Osteoblast (primary cell): ENCODE measurements at places on chromosomes 7 and 10. TPM values are rescaled to one million over a fixed set of nuclear protein-coding genes. Genes with fewer than 3 reads are reported as not detected.
A peak's percentile ranks its signal among the peaks of the same experiment; 100 is the strongest.

DNA sequence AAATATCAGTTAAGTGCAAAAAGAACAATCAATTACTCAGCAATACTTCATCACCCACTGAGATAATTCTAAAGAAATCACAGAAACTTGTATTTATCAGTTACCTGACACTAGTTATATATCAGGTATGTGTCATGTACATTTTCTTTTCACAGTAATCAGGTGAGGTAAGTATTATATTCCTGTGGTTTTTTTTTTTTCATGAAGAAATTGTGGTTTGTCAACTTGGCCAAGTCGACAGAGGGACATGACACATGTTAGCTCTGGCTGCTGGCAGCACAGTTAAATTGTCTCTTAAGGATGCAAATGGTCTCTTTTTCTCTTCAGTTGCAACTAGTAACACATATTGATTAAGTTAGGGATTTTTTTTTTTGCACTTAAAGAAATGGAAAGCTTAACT is 13.7 kb upstream of the GPR141 start:
- no peak for DNase-seq

Gene NOS3
- total RNA-seq: not detected in 2 replicates

GRCh38 chr7:82164813-82165212 is 278.8 kb downstream of the CACNA2D1 start:
- DNase-seq: peak; percentile 49

Gene ARHGEF5
- 4.7 and 8.5 TPM in 2 replicates for total RNA-seq

DNA sequence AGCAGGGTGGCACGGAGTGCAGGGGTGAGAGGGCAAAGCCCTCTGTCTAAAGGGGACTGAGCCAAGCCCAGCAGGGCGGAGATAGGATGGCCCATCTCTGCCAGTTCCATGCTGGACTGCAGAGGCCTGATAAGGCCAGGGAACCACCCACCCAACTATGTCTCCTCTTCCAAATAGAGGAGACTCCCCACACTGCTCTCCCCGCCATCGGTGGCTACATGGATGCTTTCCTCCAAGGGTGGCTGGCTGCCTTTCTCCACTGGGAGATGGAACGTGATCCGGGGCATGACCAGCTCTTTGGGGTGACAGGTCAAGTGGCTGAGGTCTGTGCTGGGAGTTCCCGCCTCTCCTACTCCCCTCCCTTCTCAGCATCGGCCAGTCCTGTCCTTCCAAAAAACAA is 58.1 kb upstream of the MXI1 start:
- no peak for DNase-seq

- no peak for DNase-seq
Measured at GRCh38 chr7:41085244-41085643, 617.6 kb downstream of the INHBA start.

DNA sequence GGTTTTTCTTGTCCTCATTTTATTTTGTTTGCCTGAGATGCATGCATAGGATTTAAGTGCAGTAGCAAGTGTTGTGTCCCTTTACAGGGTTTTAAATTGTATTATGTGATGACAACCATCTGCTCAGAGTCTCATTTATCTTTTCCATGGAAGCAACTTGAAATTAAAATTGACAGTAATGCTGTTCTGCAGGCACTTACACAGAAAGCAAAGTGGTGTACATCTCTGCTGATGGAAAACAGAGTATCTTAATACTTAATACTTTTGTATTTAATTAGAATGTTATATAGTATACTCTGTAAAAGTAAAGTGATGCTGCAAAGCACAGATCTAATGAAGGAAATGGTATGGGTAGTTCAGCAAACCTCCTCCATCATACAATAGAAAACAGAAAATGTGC is 482.9 kb downstream of the POM121L12 start:
- DNase-seq: no peak

- DNase-seq: no peak
Measured at GRCh38 chr7:91553410-91553895, 289.2 kb downstream of the FZD1 start.

DNA sequence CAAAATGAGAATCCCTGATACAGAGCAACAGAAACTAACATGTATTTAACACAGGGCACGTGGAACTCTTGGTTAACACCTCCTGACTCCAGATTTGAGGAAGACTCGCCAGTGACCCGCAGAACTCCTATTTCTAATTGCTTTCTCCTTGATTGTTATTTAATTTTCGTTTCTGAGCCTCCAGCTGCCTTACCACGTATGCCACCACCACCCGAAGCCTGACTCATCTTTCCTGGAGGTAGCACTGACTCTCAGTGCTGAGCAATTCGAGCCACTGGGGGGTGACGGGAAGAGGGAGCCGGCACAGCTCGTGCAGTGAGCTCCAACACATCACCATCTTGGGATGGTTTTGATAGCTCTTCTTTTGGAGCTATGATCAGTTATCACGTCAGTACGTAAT is 273.9 kb upstream of the MGMT start:
- no peak for DNase-seq

DNA sequence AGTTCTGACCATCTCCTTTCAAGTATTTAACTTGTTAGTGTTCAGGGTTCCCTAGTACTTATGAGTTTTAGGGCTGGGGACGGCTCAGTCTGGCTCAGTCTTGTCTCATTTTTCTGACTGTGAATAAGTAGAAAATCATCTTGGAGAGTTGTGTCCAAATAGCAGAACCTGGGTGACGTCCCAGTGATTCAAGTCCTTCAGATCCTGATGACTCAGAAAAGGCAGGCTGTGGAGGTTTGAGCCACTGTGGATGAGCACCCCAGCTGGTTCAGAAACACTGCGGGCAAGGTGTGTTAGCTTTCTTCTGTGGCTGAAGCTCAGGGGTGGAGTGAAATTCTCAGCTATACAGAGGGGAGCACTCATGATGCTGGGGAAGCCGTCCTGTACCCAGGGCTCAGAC is 154.4 kb upstream of the NPY start:
- DNase-seq: no peak

Gene ASZ1
- total RNA-seq: not detected in 2 replicates

DNA sequence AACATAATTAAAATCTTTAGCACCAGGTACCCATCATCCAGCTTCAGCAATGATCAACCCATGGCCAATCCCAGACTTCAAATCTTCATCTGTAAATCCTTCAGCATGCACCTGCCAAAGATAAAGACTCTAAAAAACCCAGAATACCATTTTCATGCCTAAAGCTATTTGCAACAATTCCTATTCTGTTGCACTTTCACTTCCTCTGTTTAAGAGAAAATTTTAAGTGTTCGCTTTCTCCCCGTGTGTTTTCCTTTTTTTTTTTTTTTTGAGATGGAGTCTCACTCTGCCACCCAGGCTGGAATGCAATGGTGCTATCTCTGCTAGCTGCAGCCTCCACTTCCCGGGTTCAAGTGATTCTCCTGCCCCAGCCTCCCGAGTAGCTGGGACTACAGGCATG is 31.8 kb upstream of the HTR5A start:
- DNase-seq: no peak

DNA sequence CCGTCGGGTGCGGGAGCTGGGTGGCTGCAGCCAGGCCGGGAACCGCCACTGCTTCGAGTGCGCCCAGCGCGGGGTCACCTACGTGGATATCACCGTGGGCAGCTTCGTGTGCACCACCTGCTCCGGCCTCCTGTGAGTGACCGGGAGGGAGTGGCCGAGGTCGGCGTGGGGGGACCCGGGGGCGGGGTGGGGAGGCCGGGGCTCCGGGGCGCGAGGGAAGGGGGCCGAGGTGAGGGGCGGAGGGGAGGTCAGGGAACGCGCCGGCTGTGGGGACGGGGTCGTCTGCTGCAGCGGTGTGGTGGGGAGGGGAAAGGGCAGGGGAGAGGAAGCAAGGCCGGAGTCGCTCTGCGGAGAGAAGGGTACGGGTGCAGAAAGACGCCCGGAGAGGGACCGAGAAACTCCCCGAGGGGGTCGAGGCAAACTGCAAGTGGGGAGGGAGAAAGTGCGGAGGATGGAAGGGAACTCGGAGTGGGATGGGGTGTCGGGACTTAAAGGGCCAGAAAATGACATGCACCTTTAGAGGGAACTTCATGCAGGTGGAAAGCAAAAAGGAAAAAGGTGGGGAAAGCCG is 518 bp downstream of the AGFG2 start:
- DNase-seq: peak; percentile 78

GRCh38 chr10:63935705-63936104 is 414.5 kb downstream of the REEP3 start:
- DNase-seq: no peak

DNA sequence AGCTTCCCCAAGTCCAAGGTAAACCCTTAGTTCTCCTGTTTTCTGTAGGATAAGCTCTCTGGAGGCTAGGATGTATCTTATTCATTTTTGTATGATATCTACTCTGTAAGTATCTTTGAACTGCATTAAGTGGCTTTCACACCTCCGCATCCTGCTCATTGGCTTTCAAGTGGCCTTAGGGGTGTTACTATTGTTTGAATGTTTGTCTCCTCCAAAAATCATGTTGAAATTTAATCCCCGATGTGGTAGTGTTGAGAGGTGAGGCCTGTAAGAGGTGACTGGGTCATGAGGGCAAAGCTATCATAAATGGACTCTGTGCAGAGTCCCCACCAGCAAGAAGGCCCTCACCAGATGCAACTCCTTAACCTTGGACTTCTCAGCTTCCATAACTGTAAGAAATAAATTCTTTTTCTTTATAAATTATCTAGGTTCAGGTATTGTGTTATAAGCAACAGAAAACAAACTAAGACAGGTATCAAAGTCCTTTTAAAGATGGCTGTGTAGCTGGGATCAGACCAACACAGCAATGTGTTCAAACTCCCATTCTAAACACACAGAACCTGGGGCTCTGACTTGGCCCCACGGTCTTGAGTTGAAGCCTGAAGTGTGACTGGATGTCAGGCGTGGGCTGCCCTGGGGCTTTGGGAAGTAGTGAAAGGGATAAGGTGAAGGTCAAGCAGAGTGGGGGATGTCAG is 25.9 kb downstream of the TBXAS1 start:
- no peak for DNase-seq

DNA sequence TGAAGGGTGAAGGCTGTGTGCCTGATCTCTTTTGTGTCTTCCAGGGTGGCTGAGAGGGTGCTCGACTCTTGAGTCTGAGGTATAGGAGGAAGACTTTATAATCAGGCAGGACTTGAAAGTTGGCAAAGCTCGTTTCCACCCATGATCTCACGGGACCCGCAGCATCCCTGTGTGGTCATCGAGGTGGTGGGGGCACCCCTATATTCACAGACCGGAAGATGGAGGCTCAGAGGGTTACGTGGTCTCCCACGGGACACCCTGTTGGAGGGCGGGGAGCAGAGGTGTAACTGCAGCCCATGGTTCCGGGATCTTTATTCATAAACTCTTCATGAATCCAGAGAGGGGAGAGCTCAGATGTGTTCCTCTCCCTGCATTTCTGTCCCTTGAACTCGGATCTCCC is 9.6 kb upstream of the SHH start:
- DNase-seq: peak; percentile 44

DNA sequence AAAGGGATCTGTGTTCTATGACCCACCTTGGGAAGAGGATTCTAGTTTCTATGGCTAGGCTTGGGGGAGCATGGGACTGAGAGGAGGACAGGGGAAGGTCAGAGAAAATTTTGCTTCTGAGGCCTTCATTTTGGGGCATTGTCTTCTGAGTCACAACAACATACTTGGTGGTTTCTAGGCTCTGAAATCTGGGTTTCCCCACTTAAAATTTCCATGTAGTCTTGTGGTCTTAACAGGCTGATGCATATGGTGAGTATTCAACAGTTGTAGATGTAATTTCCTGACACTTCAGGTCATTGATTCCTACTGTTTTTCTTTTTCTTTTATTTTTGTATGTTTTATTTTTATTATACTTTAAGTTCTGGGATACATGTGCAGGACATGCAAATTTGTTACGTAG is 88.5 kb downstream of the ANKRD7 start:
- no peak for DNase-seq

- peak; percentile 88 for DNase-seq
Measured at GRCh38 chr7:39592586-39592985, 26.4 kb downstream of the YAE1 start.

Gene TAS2R41
- total RNA-seq: not detected in 2 replicates

DNA sequence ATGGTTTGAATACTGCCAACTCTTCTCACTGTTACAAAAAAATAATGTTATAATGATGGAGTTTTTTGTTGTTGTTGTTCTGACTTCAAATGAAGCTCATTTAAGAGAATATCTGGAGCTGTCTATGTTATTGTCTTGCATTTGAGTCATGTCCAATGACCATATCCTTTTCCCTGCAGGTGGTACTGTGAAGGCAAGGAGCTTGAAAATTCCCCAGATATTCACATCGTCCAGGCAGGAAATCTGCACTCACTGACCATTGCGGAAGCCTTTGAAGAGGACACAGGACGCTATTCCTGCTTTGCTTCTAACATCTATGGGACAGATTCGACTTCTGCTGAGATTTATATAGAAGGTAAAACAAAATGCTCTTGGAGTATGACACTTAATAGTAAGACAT is 33.5 kb downstream of the MYPN start:
- DNase-seq: no peak

- no peak for DNase-seq
Measured at GRCh38 chr7:24786306-24786705, 29.0 kb upstream of the GSDME start.

Gene GPR37
- under 0.01 and 0.29 TPM in 2 replicates for total RNA-seq

DNA sequence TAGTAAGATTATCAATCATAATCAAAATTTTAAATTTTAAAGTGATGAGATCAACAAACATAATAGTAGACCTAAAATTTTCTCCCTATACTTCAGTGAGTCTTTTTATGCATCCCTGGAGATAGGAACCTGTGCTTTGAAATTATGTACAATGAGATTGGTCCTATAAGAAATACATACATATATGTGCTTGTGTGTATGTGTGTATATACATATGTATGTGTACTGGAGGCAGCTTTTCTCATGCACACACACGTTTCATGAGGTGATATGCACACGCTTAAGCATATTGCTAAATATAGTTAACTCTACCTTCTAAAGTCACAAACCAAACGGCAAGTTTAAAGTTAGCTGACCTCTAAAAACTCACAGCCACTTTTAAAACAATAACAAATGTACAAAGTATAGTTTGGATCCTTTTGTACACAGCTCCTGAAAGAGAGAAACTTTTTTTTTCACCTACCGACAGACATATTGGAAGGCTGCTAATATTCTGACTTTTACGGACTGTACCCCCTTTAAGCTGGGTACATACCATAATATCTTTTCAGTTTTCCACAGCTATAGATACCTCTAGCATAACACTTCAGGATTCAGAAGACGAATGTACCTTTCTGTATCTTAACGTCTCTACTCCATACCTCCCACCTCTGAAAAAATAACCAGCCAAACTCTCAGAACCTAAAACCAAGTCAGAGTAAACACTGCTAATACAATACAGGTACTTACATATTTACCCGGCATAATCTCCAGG is 3.3 kb downstream of the ITGB1 start:
- DNase-seq: no peak

Gene SHOC2
- total RNA-seq: 69.0 and 73.8 TPM in 2 replicates

- no peak for DNase-seq
Measured at GRCh38 chr7:84250452-84250851, 55.9 kb upstream of the SEMA3A start.

- DNase-seq: peak; percentile 58
Measured at GRCh38 chr10:122263971-122264370, 7.1 kb upstream of the BTBD16 start.

- no peak for DNase-seq
Measured at GRCh38 chr10:109187677-109188076, 735.6 kb downstream of the XPNPEP1 start.
